ENCODE measurements at places on chromosomes 2 and 18.

DNA sequence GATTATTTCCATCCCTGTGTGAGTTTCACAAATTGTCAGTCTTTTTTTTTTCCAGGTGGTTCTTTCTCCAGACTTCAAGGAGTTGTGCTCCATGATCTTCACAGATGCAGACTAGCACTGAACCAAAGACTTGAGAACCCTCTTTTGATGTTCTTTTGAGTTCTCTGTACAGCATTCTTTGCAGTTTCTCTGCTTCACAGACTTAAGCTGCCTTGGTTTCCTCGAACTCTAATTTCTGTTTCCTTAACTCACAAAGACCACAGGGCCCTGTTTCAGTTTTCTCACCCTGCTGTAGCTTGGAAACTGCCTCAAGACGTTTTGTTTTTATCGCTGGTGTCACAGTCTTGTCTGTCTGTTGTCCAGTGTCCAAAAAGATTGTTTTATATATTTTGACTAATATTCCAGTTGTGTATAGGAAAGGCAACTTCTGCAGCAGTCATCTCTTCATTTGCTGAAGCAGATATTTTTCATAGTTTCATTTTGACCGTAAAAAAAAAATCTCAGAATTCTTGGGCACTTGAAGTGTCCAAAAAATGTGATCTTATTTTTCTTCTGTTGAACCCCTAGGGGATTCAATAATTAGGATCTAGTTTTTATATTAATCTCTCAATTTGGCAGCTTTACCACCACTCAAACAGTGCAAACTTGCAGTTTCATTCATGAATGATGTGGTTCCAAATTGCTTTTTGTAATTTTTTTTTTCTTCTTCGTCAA is 97.0 kb upstream of the MC4R start:
- DNase-seq, result no peak

- no peak for DNase-seq
Measured at GRCh38 chr2:194380011-194380410, 1277.0 kb upstream of the SLC39A10 start.

DNA sequence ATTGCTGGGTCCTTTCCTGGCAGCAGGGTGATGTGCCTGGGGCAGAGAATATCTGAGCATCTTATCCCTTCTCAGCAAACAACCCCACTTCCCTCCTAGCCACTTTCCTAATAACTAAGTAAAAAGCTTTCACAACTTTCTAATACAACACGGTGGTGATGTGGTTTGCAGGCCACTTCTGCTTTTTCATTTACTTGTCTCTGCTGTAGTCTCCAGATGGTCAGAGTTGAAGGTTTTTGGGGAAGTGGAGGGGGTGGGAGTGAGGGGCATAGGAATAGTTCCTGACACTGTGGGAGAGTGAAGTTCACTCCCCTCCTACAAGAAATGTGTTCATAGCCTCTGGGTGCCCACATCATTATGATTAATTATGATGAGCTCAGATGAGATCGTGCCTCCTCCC is 11.6 kb downstream of the OXER1 start:
- peak; percentile 15 for DNase-seq

- DNase-seq, result no peak
Measured at GRCh38 chr2:197200051-197200761, 110.4 kb downstream of the ANKRD44 start.

GRCh38 chr2:23695890-23696751 is 230.8 kb downstream of the ATAD2B start:
- no peak for DNase-seq

GRCh38 chr2:36027616-36028015 is 328.0 kb upstream of the CRIM1 start:
- DNase-seq, result no peak
